ENCODE measurements at places on chromosomes 6 and 20.

DNA sequence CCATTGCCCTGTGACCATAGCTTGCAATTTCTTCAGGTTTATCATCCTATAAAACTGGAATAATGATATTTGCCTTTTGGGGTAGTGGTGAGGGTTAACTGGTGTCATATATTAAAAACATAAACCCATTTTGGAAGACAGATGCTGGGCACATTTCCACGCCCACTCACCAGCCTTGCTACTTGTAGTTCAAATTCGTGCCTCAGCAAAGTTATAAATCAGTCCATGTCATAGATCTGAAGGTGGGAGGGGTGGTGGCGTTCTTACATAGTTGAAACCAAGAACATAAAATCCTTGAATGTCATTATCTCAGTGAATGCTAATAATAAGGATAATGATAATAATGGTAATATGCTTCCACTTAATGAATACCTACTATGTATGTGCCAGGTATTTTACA lies 9.4 kb upstream of the ELMO2 start:
- no peak for DNase-seq

GRCh38 chr6:17042422-17043147 lies 59.3 kb upstream of the STMND1 start:
- no peak for DNase-seq

GRCh38 chr6:116761779-116762178 lies 3.7 kb downstream of the FAM162B start:
- DNase-seq, result no peak

- peak; percentile 34 for DNase-seq
Measured at GRCh38 chr6:135179920-135180541, 1.1 kb upstream of the MYB start.

GRCh38 chr6:135699705-135700104 lies 151.8 kb upstream of the PDE7B start:
- no peak for DNase-seq

All from activated naive CD8-positive, alpha-beta T cell treated with anti-CD3 and anti-CD28 coated beads for 36 hours (primary cell).